ENCODE measurements at places on chromosomes 1 and 21.

DNA sequence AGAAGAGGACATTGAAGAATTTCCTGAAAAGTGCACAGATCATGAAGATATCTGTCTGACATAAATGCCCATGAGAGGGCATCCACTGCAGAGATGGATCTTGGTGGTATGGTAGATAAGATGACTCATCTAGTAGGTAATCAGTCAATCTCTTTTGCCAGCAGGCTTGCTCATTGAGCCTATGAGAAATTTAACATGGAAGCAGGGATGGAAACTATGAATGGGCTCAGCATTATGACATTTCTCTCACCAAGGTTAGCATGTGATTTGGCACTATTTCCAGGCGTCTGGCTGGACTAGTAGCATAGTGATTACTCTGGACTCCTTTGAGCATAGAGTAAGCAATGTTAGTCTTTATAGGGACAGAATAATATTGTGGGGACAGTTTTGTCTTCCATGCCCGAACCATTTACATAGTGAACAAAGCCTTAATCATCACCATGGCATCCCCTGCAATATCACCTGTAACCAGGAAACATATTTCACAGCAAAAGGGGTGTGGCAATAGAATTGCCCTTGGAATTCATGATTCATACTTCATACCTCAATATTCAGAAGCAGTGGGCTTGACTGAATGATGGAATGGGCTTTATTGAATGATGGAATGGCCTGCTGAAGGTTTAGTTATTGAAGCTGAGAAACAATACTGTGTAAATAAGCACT, 7.3 kb downstream of the OR2C3 start:
- DNase-seq, result no peak

DNA sequence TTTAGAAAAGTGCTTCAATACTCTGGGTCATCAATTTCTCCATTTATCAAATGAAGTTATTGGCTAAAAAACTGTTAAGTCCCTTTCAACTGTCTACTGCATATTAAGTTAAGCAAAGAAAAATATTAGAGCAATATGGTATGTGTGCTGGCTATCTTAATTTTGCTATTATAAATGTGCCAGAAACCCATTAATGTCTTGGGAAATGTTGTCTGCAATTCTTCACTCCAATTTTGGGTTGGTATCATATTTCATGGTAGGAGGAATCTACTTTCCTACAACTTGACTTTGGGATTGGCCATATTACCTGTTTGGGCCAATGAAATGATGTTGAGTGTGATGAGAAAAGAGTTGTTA, 1063.9 kb downstream of the PLA2G4A start:
- DNase-seq, result no peak

DNA sequence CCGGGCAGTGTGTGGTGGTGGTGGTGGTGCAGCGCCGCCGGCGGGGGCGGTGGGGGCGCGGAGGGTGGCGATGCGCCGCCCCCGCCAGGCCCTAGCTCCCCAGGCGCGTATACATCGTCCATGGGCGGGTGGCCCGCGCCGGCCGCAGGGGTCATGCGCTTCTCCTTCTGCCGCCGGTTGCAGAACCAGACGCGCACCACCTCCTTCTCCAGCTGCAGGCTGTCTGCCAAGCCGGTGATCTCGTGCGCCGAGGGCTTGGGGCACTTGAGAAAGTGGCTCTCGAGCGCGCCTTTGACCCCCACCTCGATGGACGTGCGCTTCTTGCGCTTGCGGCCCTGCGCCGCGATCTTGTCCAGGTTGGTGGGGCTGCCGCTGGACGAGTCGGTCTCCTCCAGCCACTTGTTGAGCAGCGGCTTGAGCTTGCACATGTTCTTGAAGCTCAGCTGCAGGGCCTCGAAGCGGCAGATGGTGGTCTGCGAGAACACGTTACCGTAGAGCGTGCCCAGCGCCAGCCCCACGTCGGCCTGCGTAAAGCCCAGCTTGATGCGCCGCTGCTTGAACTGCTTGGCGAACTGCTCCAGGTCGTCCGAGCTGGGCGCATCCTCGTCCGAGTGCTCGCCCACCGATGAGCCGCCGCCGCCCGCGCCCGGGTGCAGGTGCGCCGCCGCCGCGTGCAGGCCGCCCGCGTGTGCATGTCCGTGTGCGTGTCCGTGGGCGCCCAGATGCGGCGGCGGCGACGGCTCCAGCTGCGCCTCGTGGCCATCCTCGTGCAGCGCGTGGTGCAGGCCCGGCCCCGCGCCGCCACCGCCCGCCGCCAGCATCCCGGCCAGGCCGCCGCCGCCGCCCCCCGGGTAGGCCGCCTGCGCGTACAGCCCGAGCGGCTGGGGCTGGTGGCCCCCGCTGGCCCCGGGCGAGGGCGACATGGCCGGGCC, 926 bp downstream of the POU3F1 start:
- DNase-seq, result no peak

GRCh38 chr1:25744140-25744581, 55.8 kb upstream of the SELENON start:
- no peak for DNase-seq

GRCh38 chr1:43783096-43783670, 75.8 kb downstream of the ST3GAL3 start:
- no peak for DNase-seq

- no peak for DNase-seq
Observed at GRCh38 chr21:36807422-36807928, 108.6 kb downstream of the SIM2 start.

DNA sequence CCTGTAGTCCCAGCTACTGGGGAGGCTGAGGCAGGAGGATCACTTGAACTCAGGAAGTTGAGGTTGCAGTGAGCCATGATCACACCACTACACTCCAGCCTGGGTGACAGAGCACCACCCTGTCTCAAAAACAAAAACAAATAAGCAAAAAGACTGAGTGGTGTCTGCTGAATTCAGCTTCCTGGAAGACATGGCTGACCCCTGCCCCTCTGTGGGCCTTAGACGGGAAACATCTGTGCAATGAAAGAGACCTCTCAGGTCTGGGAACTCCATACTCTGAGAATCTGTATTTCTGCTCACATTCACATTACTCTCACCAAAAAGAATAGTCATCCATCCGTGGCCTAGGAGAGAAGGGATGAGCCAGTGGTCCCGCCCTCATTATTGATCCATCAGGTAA, 2.0 kb downstream of the HTR1D start:
- no peak for DNase-seq

DNA sequence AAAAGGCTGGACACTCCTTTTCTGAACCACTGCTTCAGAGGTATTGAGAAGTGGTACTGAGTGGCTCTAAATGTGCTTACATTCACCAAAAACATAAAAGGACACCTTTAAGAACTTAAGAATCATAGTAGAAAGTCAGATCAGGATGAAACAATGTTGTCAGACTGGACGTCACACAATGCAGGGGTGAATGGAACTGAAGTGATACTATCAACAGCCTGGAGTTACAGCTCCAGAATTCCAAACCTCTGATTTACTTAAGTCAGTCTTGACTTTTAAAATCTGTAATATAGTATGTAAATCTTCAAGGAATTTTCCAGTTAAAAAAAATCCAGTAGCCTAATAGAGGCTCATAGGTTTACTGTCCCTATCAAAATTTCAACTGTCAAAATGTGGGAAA, 19.3 kb downstream of the ELK4 start:
- no peak for DNase-seq

DNA sequence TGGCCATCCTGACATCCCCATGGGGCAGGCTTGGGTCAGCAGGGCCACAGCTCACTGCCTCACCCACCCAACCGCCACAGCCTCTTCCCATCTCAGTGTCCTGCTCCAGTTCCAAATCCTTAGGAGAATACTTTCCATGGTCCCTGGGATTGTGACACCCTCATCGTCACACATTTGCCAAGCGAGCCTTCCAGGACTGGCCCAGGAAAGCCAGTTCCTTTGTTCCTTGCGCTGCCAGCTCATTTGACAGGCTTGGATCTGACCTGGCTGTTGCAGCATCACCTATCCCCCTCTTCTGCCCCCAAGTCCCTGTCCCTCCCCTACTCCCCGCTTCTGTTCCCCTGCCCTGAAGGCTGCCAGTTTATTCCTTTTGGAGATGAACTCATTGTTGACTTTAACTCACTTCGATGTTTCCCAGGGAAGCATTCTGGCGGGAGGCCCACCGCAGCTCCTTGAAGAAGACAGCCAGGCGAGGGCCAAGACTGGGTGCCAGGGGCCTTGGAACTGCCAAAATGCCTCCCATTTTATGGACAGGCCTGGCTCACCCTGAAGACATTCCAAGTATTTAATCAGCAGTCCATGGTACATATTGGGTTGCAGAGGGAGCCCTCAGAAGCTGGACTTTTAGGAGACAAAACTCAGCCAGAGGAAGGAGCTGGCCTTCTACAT, 10.2 kb upstream of the GNL2 start:
- DNase-seq, result no peak

DNA sequence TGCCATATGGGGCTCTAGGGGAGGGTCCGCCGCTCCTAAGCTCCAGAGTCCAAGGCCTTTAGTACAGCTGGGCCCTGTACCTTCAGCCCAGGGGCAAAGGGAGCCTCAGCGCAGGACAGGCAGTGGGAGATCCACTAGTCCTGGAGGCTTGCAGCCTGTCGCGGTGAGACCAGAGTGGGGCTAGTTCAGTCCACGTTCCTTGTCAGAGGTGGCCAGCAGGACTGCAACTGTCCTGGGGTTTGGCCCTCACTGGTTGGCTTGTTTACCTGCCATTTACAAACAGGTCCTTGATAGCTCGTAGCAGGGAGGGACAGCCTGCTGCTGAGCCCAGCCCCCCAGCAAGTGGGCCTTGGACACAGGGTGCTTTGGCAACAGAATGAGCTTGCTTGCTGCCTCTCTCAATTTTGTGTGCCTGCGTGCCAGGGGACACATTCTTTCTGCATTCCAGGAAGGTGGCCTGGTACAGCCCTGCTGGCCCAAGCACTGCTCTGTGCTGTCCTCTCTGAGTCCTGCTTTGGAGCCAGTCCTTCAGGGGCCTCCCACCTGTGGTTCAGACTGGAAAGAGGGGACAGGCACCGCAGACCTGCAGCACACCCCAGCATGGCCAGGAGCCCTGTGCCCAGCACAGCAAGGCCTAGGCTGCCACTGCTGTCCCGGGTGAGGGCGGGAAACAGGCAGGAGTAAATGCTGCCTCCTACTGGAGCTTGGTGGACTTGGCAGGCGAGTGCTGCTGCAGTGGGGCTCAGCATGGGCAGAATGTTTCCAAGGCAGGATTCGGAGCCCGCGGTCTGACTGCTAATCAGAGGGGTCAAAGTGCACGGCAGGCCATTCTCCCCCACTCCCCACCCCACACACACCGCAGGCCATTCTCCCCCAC, 15.2 kb downstream of the H6PD start:
- DNase-seq, result no peak

DNA sequence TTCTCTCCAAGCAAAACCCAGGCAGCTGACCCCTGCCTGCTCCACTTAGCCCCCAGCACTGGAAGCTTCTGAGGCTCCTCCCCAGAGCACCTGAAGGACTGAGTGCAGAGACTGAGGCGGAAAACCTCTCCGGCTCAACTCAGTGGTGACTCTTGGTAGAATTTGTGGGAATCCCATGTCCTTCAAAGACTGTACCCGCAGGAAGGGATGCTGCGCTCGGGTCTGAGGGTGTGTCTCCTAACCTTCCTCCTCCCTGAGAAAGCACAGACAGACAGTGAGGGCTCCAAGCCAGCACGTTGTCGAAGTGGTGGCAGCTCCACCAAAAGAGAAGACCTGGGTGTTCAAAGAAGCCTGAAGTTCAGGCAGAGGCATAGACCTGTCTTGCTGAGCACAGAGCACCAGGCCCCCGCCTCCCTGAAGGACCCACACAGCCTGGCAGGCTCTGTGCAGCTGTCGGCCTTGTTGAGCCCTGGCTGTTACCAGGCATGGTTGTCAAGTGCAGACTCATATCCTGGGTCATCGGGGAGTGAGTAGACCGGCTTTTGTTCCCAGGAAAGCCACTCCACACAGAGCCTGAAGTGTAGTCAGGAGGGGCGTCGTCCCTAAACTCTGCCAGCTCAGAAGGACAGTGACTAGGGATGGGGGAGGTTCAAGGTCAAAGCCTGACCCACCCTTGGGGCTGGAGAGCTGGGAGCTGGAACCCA, 36.7 kb downstream of the CSMD2 start:
- DNase-seq, result no peak

DNA sequence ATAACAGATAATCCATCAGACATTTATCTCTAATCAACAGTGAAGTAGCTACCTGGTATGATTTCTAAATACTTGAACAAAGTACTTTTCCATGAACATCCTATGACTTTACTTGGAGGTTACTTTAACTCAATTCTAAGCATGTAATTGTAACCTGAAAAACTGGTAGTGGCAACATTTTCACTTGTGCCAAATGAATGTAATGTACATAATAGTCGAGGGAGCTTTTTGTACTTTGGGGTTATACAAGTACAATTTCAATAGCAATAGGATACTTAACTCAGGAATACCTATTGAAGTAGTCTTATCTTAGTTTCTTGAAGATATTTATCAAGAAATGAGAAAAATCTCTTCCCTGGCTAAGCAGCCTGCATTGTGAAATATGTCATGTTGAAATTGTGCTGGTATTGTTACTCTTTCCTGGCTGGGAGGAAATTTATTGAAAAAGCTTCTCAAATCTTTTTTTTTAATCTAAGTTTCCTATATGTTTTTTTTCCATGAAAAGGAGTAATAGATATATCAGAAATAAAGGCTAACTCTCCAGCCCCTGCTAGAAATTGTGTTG, 33.7 kb upstream of the CACYBP start:
- no peak for DNase-seq

DNA sequence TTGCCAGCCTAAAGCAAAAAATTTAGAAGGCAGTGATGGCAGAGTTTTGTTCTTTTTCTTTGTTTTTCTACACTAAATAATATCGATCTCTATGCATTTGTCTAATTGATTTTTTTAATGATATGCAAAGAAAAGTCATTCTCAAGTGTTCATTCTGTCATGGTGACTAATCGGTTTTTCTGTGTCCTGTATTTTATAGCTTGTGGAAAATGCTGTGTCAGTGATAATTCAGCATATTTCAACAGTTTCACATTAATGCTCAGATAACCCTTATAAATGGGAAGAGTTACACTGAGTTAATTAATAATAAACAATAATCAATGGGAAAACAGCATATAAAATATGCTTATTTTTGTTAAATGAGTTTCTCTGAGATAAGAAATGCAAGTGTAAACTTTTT, 824.9 kb downstream of the AMY1C start:
- DNase-seq, result no peak

- DNase-seq, result no peak
Observed at GRCh38 chr1:230816018-230816417, 52.3 kb downstream of the C1orf198 start.

- no peak for DNase-seq
Observed at GRCh38 chr1:227732586-227733308, 2.4 kb downstream of the JMJD4 start.

DNA sequence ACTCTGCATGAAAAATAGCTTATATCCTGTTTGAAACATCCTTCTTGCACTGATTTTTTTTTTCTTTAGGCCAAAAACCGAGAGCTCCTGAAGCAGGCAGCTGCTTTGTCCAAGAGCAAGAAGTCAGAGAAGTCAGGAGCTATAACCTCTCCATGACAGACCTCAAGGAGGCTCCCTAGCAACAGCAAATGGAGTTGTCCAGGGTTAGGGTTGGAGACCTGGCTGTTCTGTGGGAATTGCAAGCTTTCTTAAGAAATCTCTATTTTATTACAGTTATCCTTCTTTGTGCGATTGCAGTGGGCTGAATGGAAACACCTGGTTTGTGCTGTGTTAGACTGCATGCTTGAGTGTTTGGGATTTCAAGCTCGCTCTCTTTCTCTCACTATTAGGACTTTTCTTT, 12.6 kb upstream of the STX12 start:
- no peak for DNase-seq

- DNase-seq, result no peak
Observed at GRCh38 chr21:15644489-15644888, 85.3 kb upstream of the USP25 start.
